ENCODE measurements at places on chromosomes 12 and 14.

DNA sequence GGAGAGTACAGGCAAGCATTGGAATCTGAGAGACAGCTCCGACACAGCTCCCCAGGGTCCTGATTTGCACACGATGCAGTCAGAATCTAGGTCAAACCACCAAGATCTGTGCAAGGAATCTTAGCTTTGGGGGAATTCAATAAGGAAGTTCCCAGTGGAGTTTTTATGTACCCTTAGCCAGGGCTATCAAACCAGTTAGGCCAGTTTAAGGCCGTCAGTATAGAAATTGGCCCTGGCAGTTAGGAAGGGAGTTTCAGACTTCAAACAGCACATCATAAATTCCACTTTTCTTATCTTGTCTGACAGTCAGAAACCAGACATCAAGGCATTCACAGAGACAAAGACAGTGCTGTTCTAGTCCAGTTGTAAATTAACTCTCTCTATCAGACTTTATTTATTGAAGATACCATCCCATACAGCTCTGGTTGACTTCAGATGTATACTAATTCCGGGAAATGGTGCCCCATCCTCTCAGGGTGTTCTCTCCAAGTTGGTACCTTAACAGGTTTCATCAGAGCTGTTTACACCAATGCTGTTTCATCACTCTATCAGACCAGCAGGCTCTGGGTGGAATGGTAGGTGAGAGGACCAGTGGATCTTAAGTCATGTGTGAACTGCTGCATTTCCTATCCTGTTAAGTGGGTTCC is 157.5 kb upstream of the ATF7IP start:
- DNase-seq: no peak

GRCh38 chr12:79997096-79997791 is 62.3 kb upstream of the PPP1R12A start:
- DNase-seq: no peak

GRCh38 chr12:50287271-50287670 is 4.0 kb upstream of the LIMA1 start:
- DNase-seq: no peak

GRCh38 chr14:22379727-22380126 is 209.3 kb downstream of the DAD1 start:
- no peak for DNase-seq

DNA sequence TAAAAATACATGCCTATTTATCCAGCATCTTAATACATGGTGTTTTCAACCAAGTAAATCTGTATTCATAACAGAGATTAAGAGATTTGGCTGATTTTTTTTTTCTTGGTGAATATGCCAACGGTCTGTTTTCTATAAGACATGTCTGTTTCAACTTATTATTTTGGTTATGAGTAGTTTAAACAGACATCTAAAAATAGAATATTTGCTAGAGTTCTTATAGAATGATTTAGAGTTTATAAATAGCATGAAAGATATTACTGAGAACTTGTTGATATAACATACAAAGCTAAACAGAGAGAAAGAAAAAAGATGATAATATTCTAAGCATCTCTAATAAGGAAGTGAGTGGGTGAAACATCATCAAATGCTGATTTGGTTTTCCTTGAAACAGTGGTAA is 199.9 kb downstream of the CCDC91 start:
- DNase-seq: no peak

GRCh38 chr12:9084417-9084816 is 31.3 kb downstream of the A2M start:
- DNase-seq: no peak

GRCh38 chr14:81187832-81188522 is 32.8 kb downstream of the GTF2A1 start:
- DNase-seq: no peak

GRCh38 chr12:52310622-52311284 is 10.4 kb downstream of the KRT83 start:
- no peak for DNase-seq

DNA sequence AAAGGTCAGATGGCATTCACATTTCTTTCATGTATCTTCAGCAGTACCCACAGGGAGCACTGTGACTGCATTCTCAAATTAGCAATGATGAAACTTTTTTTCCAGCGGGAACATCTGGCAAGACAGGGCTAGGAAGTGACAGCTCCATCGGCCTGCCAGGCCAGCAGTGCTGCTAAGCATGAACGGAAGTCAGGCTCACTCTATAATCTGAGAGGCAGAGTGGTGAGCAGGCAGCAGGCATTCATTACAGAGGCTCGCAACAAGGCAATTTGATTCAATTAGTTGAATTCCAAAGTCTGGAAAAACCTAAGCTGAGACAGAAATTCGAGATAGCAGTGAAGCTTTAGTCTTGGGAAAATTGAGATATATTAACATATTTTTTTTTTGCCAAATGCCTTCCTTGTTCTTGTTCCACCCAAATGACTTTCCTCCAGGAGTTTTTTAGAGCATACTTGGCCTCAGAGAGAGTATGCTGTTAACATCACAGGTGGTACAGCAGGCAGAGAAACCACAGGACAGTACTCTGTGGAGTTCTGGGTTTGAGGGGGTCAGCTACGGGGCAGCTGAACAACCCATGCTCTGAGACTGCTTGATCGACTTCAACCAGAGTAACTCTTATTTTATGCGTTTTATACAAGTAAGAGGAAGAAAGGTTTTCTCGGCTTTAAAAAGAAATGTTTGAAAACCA is 414.9 kb downstream of the APAF1 start:
- DNase-seq: peak; percentile 25
